ENCODE measurements at places on chromosomes 16 and 17.
A peak's percentile ranks its signal among the peaks of the same experiment; 100 is the strongest.

DNA sequence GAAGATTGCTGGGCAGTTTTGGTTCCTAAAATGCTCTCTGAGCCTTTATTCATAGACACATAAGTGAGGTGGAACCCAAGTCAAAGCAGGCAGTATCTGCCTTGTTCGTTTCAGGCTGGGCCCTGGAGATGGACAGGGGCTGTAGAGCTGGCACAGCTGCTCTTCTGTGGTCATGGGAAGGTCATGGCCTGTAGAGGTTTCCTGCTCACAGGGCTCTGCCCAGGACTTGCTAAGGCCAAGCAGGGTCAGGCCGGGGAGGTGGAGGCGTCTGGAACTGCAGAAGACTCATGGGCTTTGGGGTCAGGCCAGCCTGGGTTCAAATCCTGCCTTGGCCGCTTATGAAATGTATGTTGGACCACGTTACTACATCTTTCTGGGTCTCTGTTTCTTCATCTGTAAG, 50.2 kb downstream of the IRX5 start:
- no peak for DNase-seq

- DNase-seq: no peak
Observed at GRCh38 chr17:75689441-75689873, 22.3 kb downstream of the SAP30BP start.

DNA sequence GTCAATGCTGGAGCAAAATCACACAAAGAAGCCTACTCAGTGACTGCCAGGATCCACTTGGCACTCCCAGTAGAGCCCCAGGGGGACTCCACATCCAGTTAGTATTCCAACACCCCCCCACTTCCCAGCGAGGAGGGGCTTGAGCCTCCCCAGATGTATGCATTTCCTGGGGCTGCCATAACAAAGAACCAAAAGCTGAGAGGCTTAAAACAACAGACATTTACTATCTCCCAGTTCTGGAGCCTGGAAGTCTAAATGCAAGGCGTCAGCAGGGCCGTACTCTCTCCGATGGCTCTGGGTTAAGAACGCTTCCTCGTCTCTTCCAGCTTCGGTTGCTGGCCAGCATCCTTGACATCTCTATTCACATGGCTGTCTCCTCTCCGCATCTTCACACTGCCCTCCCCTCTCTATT, 23.0 kb upstream of the GNA13 start:
- DNase-seq: no peak

- DNase-seq: peak; percentile 28
Observed at GRCh38 chr16:84952335-84953189, 58.8 kb downstream of the ZDHHC7 start.

- no peak for DNase-seq
Observed at GRCh38 chr17:48593126-48593829, at the start of gene HOXB5. Gene HOXB5, minus strand, starts transcription at chr17:48593779. Its CDS starts 97 bp downstream, at chr17:48593682.

GRCh38 chr17:41322903-41323895, 7.7 kb upstream of the KRTAP17-1 start:
- DNase-seq: no peak

DNA sequence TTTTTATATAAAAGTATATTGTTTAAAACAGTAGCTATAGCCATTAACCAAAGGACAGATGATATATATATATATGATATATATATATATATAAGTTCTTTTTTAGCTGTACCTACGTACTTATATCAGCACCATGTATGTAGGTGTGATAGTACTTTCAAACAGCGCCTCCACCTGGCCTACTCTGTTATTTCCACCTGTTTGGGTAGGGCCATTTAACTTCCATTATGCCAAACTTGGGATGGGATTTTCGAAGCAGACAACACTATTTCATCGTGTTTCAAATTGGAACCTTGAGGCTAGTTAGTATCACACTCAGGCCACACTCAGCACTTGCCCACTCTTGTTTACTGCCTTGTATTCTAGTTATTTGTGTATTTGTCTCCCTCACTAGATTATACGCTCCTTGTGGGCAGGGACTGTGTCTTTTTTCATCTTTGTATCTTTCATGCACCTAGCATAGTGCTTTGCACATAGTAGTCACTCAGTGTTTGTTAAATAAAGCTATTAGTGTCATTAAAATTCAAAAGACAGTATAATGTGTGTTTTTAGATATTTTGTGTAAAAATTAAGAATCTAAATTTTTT, 11.8 kb upstream of the CLTC start:
- DNase-seq: no peak

DNA sequence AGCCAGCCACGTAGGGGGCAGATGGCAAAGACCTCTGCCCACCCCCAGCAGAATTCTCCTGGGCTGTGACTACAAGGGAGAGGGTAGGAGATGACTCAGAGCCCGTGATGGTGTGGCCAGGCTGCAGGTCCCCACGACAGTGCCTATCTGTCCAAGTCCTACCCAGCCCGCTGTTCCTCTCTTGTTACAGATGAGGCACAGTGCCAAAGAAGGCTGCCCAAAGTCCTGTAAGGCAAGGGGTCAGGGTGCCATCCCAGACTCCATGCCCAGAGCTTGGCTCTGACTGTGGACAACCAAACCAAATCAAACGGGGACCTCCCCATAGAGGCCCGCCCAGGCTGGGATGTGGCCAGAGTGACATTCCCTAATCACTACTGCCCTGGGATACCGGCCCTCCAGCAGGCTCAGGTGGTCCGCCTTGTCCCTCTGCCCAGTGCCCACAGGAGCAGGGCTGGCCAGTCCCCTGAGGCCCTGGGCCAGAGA, 12.6 kb upstream of the BCAR1 start:
- DNase-seq: no peak

GRCh38 chr17:32588135-32588534, 101.3 kb downstream of the CDK5R1 start:
- no peak for DNase-seq

- DNase-seq: no peak
Observed at GRCh38 chr16:31080756-31081419, 6.7 kb downstream of the ZNF646 start.

DNA sequence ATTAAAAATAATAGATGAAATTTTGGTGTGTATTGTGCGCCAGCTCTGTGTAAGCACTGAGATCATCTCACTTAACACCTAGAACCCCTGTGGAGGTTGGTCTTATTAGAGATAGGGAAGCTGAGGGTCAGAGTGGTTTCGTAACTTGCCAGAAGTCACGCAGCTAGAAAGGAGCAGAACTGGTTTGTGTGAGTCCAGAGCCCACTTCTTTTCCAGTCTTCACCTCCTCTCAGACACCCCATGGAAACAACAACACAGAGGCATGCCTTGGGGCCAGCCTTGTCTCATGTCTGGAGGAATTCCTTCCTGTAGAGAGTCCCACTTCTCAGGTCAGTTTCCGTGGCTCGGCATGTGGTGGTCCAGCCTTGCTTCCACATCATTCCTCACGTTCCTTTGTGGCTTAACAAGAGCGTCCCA, 16.5 kb downstream of the YPEL2 start:
- DNase-seq: no peak

- DNase-seq: no peak
Observed at GRCh38 chr17:75418531-75418930, 13.1 kb upstream of the GRB2 start.

GRCh38 chr17:62725791-62726249, 82.3 kb downstream of the MARCHF10 start:
- DNase-seq: no peak

DNA sequence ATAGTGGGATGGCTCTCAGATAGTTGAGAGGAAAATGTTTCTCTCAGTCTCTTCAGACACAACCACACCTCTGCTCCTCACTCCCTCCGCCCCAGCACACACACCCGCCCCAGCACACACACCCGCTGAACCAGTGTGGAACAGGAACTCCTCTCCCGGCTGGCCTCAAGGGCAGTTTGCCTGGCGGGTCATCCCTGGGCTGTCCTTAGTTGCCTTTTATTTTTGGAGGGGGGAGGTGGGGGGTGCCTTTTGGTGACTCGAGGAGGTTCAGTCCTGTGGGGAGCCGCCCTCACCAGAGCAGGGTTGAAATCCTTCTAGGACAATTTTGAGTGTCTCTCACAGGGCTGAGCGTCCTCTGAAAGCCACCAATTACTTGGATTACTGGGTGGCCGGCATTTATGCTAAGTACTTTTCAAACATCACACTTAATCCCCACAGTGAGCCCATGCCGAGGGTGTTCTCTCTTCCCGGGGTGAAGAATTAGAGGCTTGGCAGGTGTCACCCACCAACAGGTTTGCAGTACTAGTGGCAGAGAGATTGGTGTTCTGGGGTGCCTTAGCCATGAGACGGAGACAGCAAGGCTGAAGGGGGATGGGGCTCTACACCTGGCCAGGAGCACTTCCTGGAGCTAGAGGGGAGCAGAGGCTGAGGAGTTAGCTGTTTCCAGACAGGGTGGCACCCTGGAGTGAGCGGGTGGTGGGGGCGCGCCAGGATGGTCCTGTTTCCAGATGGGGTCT, 2.8 kb downstream of the RASD1 start:
- no peak for DNase-seq

DNA sequence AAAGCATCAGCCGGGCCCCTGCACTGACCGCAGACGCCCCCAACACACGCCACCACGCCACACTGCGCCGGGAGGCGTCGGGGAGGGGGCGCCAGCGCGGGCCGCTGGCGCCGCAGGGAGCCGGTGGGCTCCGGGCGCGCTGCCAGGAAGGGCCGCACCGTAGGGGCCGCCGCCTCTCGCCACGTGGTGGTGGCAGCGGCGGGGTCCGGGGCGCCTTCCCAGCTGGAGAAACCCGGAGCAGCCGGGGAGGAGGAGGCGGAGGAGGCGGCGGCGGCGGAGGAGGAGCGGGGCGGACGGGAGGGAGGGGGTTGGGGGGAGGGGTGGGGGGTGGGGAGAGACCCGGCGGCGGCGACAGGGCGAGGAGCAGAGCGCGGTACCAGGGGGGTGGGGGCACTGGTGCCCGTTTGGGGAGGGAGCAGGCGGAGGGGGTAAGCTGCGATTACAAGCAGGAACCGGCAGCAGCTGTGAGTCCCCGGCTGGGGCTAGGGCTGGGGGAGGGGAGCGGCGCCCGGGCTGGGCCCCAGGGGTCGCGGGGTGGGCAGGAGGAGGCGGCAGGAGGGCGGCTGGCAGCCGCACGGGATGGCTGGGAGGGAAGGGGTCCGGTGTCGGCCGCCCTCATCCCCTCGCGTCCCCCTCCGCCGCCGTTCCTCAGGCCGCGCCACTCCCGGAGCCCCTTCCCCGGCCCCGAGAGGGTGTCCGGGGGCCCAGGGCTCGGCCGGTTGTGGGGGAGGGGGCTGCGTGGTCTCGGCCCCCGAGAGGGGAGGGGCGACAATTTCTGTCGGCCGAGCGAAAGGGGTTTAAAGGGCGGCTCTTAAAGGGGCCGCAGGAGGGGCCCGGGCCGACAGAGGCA, at the start of gene TBKBP1:
Gene TBKBP1, plus strand, starts transcription at position 431 of the 850 bp plus-strand sequence. CDS start 1,952 bp downstream, outside the sequence.
- DNase-seq: no peak

- DNase-seq: no peak
Observed at GRCh38 chr17:56978441-56979090, 635 bp downstream of the SCPEP1 start.

- DNase-seq: no peak
Observed at GRCh38 chr16:85716680-85717038, 27.9 kb upstream of the GINS2 start.

- DNase-seq: no peak
Observed at GRCh38 chr17:50684612-50685333, 22.9 kb downstream of the ANKRD40 start.

Measured in stimulated activated CD8-positive, alpha-beta memory T cell treated with anti-CD3 and anti-CD28 coated beads, Interleukin-7, amount 100 ng/mL, for 24 hours (primary cell).